Vein endothelial cell (primary cell): ENCODE measurements at places on chromosomes 7 and 10. TPM values are rescaled to one million over a fixed set of nuclear protein-coding genes. Genes with fewer than 3 reads are reported as not detected.

Gene BMPER
- 0.65 and 1.5 TPM in 2 replicates for total RNA-seq

Gene PCGF5
- total RNA-seq = 37.4 and 37.6 TPM in 2 replicates

Gene LEP
- not detected in 2 replicates for total RNA-seq

Gene DDX56
- 61.7 and 69.9 TPM in 2 replicates for total RNA-seq

Gene GBX1
- total RNA-seq = under 0.01 TPM in 1 of 2 replicates, not detected in the other

Gene CLDN3
- 0.98 TPM in 1 of 2 replicates, not detected in the other for total RNA-seq
